Mesenchymal stem cell (in vitro differentiated cells and primary cell): ENCODE measurements at places on chromosomes 1 and 21.
A peak's percentile ranks its signal among the peaks of the same experiment; 100 is the strongest.

DNA sequence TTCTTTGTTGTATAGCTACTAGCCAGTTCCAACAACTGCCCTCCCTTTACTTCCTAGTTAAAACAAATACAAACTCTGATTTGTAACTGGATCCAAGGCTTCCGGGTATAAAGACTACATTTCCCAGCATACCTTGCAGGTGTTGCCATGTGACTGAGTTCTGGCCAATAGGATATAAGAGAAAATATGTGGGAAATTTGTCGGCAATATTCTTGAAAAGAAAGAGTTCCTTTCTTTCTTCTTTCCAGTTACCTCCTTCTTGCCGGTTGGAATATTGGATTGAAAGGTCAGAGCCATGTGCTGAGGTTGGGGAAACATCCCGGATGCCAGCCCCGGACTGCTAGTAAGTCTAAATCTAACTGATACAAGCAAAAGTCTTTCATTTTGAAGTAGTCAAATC is 23.0 kb upstream of the ZBTB40 start:
- DNase-seq: peak; percentile 66

DNA sequence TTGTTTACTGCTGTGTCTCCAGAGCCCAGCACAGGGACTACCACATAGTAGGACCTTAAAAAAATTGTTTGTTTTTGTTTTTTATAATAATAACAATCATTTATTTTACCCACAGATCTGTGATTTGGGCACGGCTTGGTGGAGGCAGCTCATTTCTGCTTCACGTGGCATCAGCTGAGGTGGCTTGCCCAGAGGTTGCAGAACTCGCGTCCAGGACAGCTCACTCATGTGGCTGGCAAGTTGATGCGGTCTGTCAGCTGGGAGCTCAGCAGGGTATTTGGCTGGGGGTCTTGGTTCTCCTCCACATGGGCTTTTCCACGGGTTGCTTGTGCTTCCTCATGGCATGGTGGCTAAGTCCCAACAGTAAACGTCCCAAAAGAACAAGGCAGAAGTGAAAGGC is 2.9 kb upstream of the SYNC start:
- no peak for DNase-seq

- DNase-seq: no peak
Observed at GRCh38 chr1:232561381-232561780, 68.6 kb downstream of the SIPA1L2 start.

DNA sequence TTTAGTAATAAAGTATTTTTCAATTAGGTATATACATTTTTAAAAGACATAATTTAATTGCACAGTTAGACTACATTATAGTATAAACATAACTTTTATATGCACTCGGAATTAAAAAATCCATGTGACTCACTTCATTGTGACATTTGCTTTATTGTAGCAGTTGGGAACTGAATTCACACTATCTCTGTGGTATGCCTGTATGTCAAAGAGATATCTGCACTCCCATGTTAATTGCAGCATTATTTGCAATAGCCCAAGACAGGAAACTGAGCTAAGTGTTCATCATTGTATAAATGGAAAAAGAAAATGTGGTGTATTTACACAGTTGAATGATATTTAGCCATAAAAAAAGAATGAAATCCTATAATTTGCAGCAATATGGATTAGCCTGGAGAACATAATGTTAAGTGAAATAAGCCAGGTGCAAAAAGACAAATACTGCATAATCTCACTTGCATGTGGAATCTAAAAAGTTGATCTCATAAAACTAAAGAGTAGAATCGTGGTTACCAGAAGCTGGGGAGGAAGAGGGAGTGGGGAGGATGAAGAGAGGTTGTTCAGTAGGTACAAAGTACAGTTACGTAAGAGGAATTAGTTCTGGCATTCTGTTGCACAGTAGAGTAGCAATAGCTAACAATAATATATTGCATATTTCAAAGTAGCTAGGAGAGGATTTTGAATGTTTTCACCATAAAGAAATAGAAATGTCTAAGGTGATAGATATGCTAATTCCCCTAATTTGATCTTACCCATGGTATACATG is 64.8 kb downstream of the DPT start:
- DNase-seq: no peak

DNA sequence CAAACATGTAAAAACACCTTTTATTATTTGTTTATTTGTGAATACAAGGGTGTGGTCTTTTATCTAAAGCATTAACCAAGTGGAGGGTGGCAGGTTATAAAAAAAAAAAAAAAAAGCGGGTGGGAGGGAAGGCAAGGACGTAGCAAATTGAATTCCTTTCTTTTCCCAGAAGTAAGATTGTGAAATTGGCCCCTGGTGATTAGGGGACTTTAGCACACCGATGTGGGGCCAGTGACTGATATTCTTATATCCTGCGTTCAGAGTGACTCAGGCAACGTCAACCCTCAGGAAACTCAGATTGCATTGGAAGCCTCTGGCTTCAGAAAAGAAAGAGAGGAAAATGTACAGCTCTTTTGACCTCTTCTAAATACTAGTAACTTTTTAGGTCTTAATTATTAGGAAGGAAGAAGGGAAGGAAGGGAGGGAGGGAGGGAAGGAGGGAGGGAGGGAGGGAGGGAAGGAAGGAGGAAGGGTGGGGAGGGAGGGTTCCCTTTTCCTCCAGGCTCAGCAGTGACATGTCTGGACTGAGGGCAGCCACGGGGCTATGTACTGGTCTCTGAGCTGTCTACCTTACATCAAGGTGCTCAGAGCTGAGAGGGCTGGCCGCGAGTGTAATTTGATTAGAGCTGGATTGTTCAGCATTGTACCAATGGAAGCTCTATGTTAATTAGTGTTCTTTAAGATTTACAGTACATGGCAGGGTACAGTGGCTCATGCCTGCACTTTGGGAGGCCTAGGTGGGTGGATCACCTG is 30.2 kb downstream of the EVA1C start:
- DNase-seq: no peak

- no peak for DNase-seq
Observed at GRCh38 chr1:3333903-3334302, 120.6 kb upstream of the ARHGEF16 start.
